Thyroid gland (tissue), 4 donors: ENCODE measurements at places on chromosomes 7 and 10. TPM values are rescaled to one million over a fixed set of nuclear protein-coding genes. Genes with fewer than 3 reads are reported as not detected.

Gene ADAP1
- 29.9 TPM for total RNA-seq

Gene OR2A7
- total RNA-seq: 33.3 TPM

Gene OR9A2
- not detected for total RNA-seq

Gene ACSM6
- not detected for total RNA-seq

Gene GOLGA7B
- total RNA-seq: 0.54 TPM

Gene TET1
- total RNA-seq: 8.8 TPM

Gene ELOVL3
- total RNA-seq: not detected

Gene GPRIN2
- total RNA-seq: 11.8 TPM

Gene PRPS1L1
- total RNA-seq: not detected

Gene AGR2
- total RNA-seq: 4.1 TPM

Gene CTNNA3
- 0.79 TPM for total RNA-seq

Gene CPA4
- not detected for total RNA-seq
